Spleen (tissue), 13 donors: ENCODE measurements at places on chromosomes 4 and X. TPM values are rescaled to one million over a fixed set of nuclear protein-coding genes. Genes with fewer than 3 reads are reported as not detected.

ZMAT1 gene
- 21.6 TPM for total RNA-seq

ZIC3 gene
- not detected for total RNA-seq

CFP gene
- total RNA-seq: 115 TPM

GAGE12J gene
- not detected for total RNA-seq

MAPK10 gene
- total RNA-seq: 24.3 TPM

CT45A1 gene
- total RNA-seq: not detected

SPATA4 gene
- total RNA-seq: not detected

ADAM29 gene
- not detected for total RNA-seq

DNA sequence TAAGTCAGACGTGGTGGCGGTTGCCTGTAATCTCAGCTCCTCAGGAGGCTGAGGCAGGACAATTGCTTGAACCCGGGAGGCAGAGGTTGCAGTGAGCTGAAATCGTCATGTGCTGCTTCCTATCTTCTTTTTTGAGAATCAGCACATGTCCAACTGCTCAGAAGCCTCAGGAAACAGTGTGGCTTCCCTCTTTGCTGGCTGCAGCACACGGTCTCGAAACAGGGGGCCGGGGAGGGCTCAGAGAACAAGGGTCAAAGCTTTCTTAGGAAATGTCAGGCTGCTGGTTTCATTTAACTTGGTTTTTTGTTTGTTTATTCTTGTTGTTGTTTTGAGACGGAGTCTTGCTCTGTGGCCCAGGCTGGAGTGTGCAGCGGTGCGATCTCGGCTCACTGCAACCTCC lies 31.3 kb downstream of the CRLF2 start:
- no peak overlapping the region for H3K27ac ChIP-seq
- DNase-seq: peak; percentile 38
- H3K4me1 ChIP-seq: no peaks in the 10 kb centered on the region
- H3K4me3 ChIP-seq: no peak overlapping the region

GRCh38 chr4:77163641-77164040 lies 6.6 kb downstream of the CCNG2 start:
- no peak for DNase-seq
- no peak overlapping the region for H3K27ac ChIP-seq
- H3K27me3 ChIP-seq: no peaks in the 10 kb centered on the region
- no peak overlapping the region for H3K4me3 ChIP-seq
- peaks cover 74% of the 10 kb centered on the region for H3K36me3 ChIP-seq
- H3K4me1 ChIP-seq: peaks cover 38% of the 10 kb centered on the region

- no peaks in the 10 kb centered on the region for H3K36me3 ChIP-seq
- H3K4me1 ChIP-seq: no peaks in the 10 kb centered on the region
- H3K27me3 ChIP-seq: no peaks in the 10 kb centered on the region
Observed at GRCh38 chrX:46704767-46705386, 54.0 kb downstream of the SLC9A7 start.

DNA sequence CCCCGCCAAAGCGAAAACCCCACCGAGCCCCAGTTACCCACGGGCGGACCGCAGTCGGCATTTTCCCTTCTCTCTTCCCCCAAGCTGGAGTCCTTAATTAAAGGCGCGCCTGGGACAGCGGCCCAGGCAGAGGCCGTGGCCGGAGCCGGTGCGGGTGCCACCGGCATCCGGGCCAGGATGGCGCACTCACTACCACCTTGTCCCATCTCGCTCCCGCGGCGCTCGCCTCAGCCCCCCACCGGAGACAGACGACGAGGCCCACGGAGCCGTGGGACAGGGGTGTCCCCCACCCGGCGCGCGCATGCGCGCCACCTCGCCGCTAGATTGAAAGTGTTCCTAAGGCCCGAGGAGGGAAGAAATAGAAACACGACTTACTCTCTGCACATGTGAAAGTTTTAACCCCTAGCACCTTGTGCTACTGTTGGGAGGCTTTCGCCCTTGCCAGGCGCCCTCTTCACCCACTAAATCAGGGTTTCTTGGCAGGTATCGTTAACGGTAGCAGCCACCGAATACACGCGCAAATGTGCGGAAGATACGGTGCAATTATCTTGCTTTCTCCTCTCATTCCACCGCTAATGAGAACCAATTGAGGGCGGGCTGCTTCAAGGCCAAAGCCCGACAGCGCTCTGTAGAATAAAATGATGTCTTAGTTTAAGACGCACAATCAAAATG lies 64.3 kb upstream of the CCDC160 start:
- H3K27ac ChIP-seq: peak overlapping the region; percentile 26
- H3K4me3 ChIP-seq: peak overlapping the region; percentile 53

GRCh38 chrX:17613979-17614588 lies 123.2 kb upstream of the SCML1 start:
- no peaks in the 10 kb centered on the region for H3K36me3 ChIP-seq
- no peaks in the 10 kb centered on the region for H3K27me3 ChIP-seq
- H3K27ac ChIP-seq: no peak overlapping the region
- H3K4me1 ChIP-seq: no peaks in the 10 kb centered on the region
- no peak overlapping the region for H3K4me3 ChIP-seq

GRCh38 chrX:18981124-18981807 lies 2.6 kb downstream of the PHKA2 start:
- no peaks in the 10 kb centered on the region for H3K36me3 ChIP-seq
- no peak overlapping the region for H3K27ac ChIP-seq
- no peak overlapping the region for H3K4me3 ChIP-seq

GRCh38 chrX:115400960-115401359 lies 111.4 kb downstream of the LUZP4 start:
- H3K4me3 ChIP-seq: no peak overlapping the region
- no peaks in the 10 kb centered on the region for H3K27me3 ChIP-seq
- DNase-seq: no peak
- no peaks in the 10 kb centered on the region for H3K36me3 ChIP-seq

- H3K27me3 ChIP-seq: peaks cover 57% of the 10 kb centered on the region
- no peak overlapping the region for H3K4me3 ChIP-seq
- no peaks in the 10 kb centered on the region for H3K4me1 ChIP-seq
Observed at GRCh38 chrX:152640034-152640818, 2.5 kb downstream of the GABRQ start.

DNA sequence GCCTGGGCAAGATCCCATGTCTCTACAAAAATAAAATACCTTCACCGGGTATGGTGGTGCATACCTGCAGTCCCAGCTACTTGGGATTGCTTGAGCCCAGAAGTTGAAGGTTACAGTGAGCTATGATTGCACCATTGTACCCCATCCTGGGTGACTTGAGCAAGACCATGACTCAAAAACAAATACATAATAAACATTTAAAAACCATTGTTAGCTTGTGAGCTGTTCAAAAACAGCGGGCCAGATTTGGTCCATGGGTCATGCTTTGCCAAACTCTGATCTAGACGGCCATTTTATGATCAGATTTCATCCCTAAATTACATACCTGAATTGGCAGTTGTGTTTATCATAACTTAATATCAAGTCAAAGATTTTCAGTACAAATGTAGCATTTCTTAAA lies 76.0 kb upstream of the GPM6B start:
- H3K36me3 ChIP-seq: no peaks in the 10 kb centered on the region
- no peaks in the 10 kb centered on the region for H3K27me3 ChIP-seq
- H3K27ac ChIP-seq: no peak overlapping the region
- H3K4me3 ChIP-seq: no peak overlapping the region
- DNase-seq: no peak

DNA sequence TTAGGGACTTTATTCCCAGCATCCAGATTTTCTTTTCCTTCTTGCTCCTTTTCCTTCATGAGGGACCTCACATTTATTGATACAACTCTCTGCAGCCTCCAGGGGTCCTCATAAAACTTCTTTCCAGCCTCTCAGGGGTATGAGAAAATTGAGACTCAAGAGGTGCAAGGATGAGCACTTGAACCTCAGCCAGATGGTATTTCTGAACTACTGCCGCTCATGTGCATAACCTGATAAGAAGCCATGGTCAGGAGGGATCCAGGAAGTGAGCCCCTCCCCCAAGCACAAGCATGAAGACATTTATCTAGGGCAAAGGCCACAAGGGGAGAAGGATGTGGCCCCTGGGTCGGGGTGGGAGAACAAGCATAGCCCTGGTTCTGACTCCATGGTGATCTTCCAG lies 73.3 kb downstream of the TSPAN7 start:
- no peak for DNase-seq
- no peaks in the 10 kb centered on the region for H3K36me3 ChIP-seq
- H3K27ac ChIP-seq: no peak overlapping the region
- no peak overlapping the region for H3K4me3 ChIP-seq
- H3K27me3 ChIP-seq: no peaks in the 10 kb centered on the region
- H3K4me1 ChIP-seq: no peaks in the 10 kb centered on the region

DNA sequence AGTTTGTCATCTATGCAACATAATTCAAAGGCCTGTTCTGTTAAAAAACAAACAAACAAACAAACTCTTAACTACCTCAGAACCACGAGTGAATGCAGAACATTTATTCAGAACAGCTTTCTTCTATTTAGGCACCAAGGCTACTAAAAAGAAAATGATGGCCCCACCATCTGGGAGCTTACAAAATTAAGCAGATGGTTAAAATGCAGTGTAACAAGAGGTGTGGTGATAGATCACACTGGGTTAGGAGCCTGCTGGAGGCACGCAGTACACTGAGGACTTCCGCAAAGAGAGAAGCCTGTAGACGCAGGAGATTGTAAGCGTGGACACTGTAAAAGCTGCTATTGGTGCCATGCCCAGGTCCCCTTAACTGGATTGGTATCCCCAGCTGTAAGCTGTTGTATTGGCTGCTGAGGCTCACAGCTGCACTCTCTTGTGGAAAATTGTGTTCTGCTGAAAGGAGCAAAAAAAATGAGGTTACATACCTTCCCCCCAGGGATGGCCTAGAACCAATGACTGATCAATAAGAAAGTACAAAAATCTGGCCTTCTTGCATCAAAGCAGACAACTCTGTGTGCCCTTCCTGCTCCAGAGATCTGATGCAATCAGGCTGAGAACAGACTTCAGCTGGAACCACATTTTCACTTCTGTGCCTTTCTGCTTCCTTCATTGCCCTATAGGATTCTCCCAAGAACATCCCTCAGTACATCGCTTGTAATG lies 60.0 kb downstream of the SHROOM3 start:
- no peaks in the 10 kb centered on the region for H3K4me1 ChIP-seq
- no peaks in the 10 kb centered on the region for H3K36me3 ChIP-seq
- no peak overlapping the region for H3K4me3 ChIP-seq
- DNase-seq: no peak
- H3K27me3 ChIP-seq: no peaks in the 10 kb centered on the region

DNA sequence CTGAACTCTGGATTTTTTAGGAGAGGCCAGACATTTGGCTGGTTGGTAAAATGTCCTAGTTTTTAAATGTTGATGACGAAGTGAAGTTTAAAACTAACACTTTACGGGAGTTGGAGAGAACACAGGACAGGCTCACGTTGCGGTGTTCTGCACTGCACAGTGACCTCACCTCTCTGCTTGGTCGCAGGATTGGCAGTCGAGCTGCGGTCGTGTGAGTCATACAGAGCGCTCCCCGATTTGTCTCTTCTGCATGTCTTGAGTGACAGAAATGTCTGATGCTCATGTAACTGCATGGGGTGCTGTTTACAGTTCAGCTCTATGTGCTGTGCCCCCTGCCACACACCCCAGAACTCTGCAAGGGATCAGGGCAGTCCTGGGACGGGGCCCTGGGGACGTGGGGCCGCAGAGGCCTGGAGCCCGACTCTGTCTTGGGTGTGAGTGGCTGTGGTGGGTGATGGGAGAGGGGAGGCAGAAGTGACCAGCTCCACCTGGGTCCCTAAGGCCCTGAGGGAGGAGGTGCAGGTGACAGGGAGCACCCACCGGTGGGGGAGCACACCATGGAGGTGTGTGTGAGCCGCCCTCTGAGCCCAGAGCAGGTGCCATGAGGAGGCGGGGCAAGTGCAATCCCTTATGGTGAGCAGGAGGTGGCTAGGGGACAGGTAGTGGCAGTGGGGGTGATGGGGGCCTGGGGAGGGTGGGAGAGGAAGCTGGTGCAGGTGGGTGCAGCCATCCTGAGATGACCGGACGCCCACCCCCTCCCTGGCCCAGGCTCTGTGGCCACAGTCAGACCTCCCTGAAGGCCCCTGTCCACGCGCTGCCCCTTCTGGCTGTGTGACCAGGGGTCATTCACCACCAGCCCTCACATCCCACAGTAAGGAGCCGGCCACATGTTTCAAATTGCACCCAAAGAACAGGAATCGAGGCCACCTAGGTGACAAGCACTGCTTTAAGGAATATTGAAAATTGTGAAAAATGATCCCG lies 77.9 kb upstream of the ADRA2C start:
- DNase-seq: peak; percentile 56
- H3K36me3 ChIP-seq: no peaks in the 10 kb centered on the region
- H3K27me3 ChIP-seq: peaks cover 10% of the 10 kb centered on the region
- H3K4me3 ChIP-seq: no peak overlapping the region
- no peak overlapping the region for H3K27ac ChIP-seq
- no peaks in the 10 kb centered on the region for H3K4me1 ChIP-seq

GRCh38 chr4:1834047-1834775 lies 21.7 kb downstream of the LETM1 start:
- DNase-seq: no peak
- no peaks in the 10 kb centered on the region for H3K36me3 ChIP-seq
- H3K27ac ChIP-seq: no peak overlapping the region

DNA sequence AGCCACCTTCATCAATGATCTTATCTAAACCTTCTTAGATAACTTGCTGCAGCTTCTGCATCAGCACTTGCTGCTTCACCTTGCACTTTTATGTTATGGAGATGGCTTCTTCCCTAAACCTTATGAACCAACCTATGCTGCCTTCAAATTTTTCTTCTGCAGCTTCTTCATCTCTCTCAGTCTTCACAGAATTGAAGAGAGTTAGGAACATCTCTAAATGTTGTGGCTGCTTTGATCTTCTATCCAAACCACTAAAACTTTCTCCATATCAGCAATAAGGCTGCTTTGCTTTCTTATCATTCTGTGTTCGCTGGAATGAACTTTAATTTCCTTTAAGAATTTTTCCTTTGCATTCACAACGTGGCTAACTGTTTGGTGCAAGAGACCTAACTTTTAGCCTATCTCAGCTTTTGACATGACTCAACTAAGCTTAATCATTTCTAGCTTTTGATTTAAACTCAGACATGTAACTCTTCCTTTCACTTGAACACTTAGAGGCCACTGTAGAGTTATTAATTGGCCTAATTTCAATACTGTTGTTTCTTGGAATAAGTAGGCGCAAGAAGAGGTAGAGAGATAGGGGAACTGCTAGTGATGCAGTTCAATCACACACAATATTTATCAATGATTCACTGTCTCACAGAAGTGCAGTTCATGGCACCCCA lies 36.1 kb upstream of the CORIN start:
- no peak overlapping the region for H3K27ac ChIP-seq
- no peak overlapping the region for H3K4me3 ChIP-seq
- H3K36me3 ChIP-seq: peaks cover 32% of the 10 kb centered on the region
- H3K4me1 ChIP-seq: no peaks in the 10 kb centered on the region

GRCh38 chr4:40962551-40963180 lies 212.9 kb downstream of the NSUN7 start:
- H3K4me1 ChIP-seq: no peaks in the 10 kb centered on the region
- no peak for DNase-seq
- no peaks in the 10 kb centered on the region for H3K36me3 ChIP-seq
- no peaks in the 10 kb centered on the region for H3K27me3 ChIP-seq
- H3K4me3 ChIP-seq: no peak overlapping the region

DNA sequence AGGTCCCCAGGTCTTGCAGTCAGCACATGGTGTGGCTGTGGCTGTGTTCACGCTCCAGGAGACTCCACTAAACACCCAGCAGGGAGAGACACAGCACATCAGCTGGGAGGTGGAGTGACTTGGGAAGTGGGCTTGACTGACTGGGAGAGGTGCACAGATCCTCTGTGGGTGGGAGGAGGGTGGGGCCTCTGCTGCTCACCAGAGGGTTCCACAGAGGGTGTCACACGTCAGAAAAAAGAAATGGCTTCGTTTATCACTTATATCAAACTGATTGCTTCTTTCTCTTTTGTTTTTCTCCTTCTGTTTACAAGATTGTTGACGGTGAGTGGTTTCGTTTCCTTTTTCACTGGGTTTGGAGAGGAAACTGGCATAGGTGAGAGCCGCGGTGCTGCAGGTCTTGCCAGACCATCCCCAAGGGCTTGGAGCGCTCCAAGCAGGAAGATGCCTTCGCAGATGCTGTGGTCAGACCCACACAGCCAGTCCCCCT lies 24.8 kb upstream of the FAM193A start:
- no peak overlapping the region for H3K27ac ChIP-seq
- H3K4me1 ChIP-seq: peaks cover 23% of the 10 kb centered on the region
- DNase-seq: no peak
- peaks cover 66% of the 10 kb centered on the region for H3K36me3 ChIP-seq
